Naive B cell (primary cell): ENCODE measurements at places on chromosomes 6 and 20. TPM values are rescaled to one million over a fixed set of nuclear protein-coding genes. Genes with fewer than 3 reads are reported as not detected.

Gene VWA7
- 0.29 TPM for polyA plus RNA-seq

Gene ANKRD66
- not detected for polyA plus RNA-seq

GRCh38 chr6:69631552-69632346 lies 165.1 kb downstream of the LMBRD1 start:
- no peak for DNase-seq

GRCh38 chr20:32326504-32326845 lies 31.7 kb upstream of the ASXL1 start:
- no peak for DNase-seq

GRCh38 chr6:130466748-130467061 lies 100.9 kb downstream of the TMEM200A start:
- no peak for DNase-seq

Gene DDX39B
- polyA plus RNA-seq, result 41.6 TPM

Gene NRSN1
- polyA plus RNA-seq, result not detected
